NCI-H1092 (cell line): ENCODE measurements at places on chromosomes 7 and 10.

DNA sequence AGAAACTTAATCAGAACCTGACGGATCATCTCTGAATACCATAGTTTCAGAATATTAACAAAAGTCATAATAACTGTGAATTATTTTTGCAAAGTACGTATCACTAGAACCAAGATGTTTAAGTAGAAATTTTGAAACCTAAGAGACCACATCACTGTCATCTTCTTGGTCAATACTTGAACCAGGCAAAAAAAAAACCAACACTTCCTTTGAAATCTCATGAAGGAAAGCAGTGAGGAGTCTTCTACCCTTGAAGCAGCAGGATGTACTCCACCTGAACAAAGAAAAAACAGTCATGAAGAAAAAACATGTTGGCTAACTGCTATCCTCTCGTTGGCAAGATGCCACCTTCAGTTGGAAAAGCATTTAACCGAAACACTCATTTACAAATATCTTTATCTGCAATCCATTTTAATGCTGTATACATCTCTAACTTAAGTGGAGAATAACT is 82.4 kb downstream of the SRPK2 start:
- DNase-seq = no peak

GRCh38 chr7:106878748-106879439 is 13.8 kb downstream of the PIK3CG start:
- no peak for DNase-seq

DNA sequence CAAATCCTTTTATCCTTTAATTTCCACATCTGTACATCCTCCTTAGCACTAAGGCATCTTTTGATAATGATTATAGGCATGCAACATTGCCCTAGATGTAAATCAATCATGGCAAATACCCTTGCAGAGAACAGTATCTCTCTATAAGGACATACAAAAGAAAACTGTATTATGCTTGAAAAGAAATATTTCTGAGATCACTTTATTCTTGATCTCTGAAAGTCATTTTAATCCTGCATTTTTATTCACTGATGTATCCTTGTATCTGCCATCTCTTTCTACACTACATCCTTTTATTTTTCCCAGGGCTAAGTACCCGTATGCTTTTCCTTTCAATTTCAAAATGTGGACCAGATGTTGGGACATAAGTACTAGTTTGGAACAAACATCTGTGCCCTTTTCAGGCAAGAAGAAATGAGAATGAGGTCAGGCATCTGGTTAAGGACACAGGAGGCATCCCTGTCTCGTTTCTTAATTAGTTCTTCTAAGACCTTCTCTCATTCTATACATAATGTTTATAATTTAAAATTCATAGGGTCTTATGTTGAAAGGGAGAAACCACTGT is 338.6 kb downstream of the CNTNAP2 start:
- no peak for DNase-seq

GRCh38 chr7:137345799-137346449 is 2.4 kb upstream of the PTN start:
- no peak for DNase-seq

GRCh38 chr7:1994931-1995330 is 237.8 kb downstream of the MAD1L1 start:
- DNase-seq = peak; percentile 28

- no peak for DNase-seq
Observed at GRCh38 chr10:116704926-116705325, 37.4 kb downstream of the HSPA12A start.
